ENCODE measurements at places on chromosomes 1 and 21.

DNA sequence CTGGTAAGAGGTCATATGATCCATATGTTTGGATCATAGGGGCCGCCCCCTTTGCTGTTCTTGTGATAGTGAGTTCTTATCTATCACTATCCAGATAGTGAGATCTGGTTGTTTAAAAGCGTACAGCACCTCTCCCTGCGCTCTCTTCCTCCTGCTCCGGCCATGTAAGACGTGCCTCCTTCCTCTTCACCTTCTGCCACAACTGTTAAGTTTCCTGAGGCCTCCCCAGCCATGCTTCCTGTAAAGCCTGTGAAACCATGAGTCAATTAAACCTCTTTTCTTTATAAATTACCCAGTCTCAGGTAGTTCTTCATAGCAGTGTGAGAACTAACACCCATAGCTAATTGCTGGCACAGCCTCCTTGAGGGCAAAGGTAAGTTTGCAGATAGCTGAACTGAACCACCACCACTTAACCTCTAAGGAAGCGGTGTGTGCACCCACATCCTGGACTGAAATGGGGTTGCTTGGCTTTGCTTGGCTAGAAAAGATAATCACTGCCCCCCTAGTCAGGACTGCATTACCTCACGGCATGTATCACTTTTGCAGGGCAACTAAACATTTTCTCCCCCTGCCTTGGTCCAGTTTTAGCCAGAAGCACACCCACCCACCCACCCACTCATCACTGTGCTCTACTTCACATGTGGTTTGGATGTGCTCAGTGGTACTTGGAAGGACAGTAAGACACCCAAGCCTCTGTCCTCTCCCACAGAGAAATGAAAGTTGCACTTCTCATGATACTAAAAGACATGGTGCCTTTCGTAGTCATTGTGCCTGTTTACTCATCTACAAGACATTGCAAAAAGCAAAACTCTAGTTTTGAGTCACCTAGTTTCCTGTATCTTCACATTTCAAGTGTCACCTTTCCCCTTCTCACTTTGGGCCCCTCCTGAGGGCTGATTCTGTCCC lies 23.1 kb upstream of the PTAFR start:
- DNase-seq, result no peak

- DNase-seq, result no peak
Measured at GRCh38 chr1:2229911-2230731, 2.0 kb downstream of the SKI start.

DNA sequence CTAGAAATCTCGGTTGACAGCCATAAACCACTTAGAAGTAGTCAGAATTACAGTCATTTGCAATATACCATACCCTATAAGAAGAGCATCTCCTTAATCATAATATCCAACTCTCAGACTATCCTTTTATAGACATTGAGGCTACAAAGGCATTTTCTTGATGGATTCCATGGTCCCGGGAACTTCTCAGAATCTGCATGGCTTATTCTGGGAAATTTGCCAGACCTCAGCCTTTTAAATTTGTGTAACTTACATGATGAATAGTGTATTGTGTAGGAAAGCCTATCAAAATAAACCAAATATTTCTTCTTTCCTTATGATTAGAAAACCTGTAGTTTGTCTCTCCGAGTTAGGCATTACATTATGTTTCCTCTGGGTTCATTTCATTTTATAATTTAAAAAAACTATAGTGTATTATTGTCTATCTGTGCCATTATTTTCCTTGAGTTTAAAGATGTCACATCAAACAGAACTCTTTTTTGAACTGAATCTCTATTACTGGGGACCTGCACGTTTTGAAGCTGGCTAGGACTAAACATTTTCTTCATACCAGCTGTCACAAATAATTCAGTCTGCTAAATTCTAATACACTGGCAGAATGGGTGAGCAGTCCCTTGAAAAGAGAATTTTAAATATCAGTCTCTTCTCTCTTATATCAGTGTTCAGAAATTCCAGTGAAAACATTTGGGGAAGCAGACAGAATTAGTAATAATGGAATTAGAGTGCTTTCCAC lies 102.9 kb downstream of the GABPA start:
- DNase-seq, result no peak

GRCh38 chr1:175273376-175274031 lies 80.9 kb upstream of the KIAA0040 start:
- DNase-seq, result no peak

Data from Panc1 (cell line).